Inflammatory macrophage (primary cell): ENCODE measurements at places on chromosomes 6 and 20.
A peak's percentile ranks its signal among the peaks of the same experiment; 100 is the strongest.

- peak; percentile 36 for DNase-seq
Observed at GRCh38 chr6:53322188-53323029, 26.3 kb downstream of the ELOVL5 start.

DNA sequence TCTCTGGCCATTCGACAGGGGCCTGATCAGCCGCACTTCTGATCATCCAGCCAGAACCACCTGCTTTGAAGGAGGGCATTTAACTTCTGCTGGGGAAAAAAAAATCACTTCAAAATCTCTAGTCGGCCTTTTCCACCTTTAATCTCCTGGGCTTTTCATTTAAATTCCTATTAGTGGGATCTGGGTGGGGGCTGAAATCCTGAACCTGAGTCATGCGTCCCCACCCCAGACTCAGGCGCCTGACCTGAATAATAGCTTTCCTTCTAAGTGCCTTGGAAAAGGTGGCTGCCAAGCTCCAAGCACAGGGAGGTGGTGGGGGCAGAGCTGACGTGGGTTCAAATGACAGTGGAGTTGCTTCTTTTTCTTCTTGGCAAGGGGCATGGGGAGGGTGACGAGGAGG is 246.0 kb upstream of the EXOC2 start:
- no peak for DNase-seq

- DNase-seq = no peak
Observed at GRCh38 chr6:124872361-124873065, 89.7 kb upstream of the RNF217 start.

GRCh38 chr6:160431226-160431625 is 83.0 kb downstream of the SLC22A3 start:
- DNase-seq = no peak
